ENCODE measurements at places on chromosomes 1 and 21.

DNA sequence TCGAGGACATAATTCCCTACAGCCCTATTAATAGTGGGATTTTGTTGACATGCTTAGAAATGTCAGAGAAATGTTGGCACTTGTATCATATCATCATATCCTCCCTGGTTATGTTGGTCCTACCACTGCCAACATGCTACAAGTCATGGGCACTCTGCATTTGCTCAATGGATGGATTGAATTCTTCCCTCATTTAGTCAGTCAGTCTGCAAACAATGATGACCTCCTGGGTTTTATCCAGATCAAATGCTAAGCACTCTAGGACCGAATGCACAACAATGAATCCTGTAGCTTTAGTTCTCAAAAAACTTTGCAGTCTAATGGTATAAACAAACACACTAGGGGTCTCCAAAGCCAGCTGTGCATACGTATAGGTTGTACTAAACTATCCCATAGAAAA, 357.2 kb upstream of the DPYD start:
- no peak for DNase-seq

DNA sequence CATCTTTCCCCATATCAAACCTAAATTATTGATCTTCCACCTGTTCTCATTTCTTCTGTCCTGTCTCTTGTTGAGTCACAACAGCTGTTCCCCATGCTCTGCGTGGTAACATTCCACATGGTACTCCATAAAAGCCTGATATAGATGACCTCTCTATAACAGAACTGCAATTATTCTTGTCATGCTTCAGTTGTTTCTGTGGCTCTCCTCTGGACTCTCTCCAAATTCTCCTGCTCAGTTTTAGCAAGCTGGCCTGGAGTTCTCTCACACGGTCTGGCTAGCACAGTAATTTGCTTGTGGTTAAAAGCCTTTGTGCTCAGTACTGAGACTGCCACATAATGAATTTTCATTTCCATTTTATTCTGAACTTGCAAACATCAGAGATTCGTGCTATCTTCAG, 10.6 kb upstream of the LRRC39 start:
- no peak for DNase-seq

GRCh38 chr1:96515925-96516324, 205.7 kb upstream of the PTBP2 start:
- no peak for DNase-seq

- no peak for DNase-seq
Observed at GRCh38 chr1:211133393-211133835, 534 bp downstream of the KCNH1 start.

DNA sequence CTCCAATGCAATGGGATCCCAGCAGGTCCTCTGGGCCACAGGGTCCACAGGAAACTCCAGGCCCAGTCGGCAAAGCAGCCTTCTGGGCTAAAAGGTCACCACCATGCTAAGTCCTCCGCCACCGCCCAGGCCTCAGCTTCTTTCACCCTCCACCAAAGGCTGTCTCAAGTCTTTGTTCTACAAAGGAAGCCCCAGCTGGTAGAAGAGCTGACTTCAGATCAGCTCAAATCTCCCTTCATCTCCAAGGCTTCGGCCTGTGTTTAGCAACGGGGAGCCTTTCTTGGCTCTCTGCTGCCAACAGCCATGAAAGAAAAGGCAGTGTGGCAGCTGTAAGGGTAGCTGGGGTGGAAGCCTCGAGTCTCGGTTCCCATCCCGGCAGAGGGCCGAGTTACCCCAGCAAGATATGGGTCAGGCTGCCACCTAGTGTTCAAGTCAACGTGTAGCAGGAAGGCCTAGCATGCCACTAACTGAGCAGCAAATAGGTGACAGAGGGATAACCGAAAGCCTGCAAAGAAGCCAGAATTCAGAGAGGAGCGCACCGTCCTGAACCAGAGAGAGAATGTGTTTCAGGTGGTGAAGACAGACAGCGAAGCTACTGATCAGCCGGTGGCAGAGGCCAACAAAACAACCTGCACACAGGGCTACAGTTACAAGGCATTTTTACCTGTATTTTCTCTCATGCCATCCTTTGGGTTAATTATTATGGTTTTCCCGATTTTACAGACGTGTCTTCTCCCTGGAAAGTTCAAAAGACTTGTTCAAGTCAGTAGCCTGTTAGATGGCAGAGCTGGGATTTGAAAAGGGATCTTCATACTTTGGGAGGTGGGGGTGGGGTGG, 26.8 kb upstream of the CRNN start:
- DNase-seq = peak; percentile 79

DNA sequence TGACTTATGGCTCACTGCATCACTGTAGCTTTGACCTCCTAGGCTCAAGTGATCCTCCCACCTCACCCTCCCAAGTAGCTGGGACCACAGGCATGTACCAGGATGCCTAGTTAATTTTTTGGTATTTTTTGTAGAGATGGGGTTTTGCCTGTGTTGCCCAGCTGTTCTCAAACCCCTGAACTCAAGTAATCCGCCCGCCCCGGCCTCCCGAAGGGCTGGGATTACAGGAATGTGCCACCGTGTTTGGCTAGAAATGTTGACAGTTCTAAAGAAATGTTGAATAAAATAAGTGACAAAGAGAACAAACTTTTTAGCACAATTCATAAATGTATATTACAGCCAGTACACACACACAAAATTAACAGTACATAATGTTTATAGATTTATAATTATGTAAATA, 1586.1 kb downstream of the NCAM2 start:
- no peak for DNase-seq

All from OCI-LY7 (cell line).